ENCODE measurements at places on chromosomes 5 and 9.

DNA sequence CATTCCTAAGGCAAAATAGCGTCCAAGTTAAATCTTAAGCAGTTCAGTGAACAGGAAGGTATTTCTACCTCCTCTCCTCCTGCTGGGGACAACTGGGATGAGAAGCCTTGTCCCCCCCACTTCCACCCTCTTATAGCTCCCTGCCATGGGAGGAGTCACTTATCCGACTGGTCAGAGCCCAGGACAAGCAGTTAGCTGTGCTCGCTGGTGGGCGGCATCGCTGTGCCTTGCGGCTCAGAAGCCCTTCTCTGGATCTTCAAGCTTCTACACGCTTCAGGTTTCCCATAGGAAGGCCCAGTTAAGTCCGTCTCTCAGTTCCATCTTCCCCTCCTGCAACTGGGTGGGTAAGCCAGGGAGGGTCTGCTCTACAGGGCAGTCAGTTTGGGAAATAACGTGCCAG lies 77.2 kb downstream of the PAX5 start:
- DNase-seq, result no peak

GRCh38 chr9:113461943-113462342 lies 1.6 kb upstream of the RGS3 start:
- DNase-seq, result no peak

- no peak for DNase-seq
Observed at GRCh38 chr9:91519520-91520277, 96.1 kb upstream of the NFIL3 start.

- DNase-seq, result no peak
Observed at GRCh38 chr5:4018007-4018406, 422.4 kb downstream of the IRX1 start.

GRCh38 chr5:7878381-7878873 lies 9.5 kb downstream of the MTRR start:
- no peak for DNase-seq
